ENCODE measurements at places on chromosomes 3 and 15.

DNA sequence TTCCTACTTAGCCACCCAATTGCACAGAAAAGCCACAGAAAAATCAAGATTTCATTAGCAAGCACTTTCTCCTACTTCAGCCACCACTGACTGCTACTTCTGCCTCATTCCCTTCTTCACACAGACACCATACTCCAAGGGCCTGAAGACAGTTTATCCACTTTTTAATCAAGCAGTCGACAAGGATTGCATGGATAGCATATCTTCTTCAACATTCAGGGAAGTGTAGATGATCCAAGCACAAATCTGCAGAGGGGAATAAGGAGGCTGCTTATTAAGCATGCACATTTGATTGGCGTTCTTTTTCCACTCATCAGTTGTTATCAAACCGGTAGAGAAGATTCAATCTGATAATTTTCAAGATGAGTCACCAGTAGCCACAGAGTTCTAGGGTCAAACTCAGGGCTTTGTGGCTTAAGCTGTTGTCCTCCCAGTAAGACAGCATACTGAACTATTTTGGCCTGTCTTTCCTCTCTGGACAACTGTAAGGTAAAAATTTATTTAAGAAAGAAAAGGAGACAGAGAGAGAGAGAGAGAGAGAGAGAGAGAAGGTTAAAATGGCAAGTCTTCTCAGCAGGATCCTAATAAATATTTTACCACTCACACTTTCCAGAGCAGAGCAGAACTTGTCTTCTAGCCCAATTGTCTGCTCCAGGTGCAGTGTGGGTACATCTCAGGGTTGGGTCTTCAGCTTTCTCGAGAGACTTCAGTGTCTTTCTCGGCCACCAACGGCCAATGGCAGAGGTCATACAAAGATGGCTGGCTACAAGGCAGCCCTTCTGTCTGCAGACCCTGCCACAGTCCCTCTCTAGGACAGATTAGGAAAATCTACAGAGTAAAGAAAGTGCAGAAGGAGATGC, 80.6 kb upstream of the BHLHE40 start:
- DNase-seq = no peak

GRCh38 chr15:39317225-39317624, 263.7 kb upstream of the THBS1 start:
- no peak for DNase-seq

DNA sequence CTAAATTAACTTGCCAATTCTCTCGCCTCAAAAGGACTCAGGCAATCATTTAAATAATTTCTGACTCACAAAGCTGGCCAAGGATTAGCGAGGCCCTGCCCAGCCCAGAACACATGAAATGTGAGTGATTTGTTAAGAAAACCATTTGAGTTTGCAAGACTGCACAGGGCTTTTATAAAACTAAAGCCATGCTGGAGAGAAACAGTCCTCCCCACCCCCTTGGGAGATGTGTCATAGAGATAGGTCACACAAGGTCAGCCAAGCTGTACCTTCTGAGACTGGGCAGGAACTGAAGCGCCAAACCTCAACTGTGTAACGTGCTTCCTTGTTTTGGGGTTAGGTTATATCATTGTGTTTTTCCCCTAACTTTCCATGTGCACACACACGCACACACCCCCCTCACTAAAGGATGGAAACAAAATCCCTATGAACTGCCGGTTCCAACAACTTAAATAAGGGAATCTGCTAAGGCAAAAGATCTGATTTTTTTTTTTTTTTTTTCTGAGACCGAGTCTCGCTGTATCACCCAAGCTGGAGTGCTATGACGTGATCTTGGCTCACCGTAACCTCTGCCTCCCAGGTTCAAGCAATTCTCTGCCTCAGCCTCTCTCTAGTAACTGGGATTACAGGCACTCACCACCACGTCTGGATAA, 8.1 kb downstream of the SPATA12 start:
- DNase-seq = no peak

- DNase-seq = no peak
Observed at GRCh38 chr15:24919446-24919845, 35.3 kb upstream of the SNRPN start.

DNA sequence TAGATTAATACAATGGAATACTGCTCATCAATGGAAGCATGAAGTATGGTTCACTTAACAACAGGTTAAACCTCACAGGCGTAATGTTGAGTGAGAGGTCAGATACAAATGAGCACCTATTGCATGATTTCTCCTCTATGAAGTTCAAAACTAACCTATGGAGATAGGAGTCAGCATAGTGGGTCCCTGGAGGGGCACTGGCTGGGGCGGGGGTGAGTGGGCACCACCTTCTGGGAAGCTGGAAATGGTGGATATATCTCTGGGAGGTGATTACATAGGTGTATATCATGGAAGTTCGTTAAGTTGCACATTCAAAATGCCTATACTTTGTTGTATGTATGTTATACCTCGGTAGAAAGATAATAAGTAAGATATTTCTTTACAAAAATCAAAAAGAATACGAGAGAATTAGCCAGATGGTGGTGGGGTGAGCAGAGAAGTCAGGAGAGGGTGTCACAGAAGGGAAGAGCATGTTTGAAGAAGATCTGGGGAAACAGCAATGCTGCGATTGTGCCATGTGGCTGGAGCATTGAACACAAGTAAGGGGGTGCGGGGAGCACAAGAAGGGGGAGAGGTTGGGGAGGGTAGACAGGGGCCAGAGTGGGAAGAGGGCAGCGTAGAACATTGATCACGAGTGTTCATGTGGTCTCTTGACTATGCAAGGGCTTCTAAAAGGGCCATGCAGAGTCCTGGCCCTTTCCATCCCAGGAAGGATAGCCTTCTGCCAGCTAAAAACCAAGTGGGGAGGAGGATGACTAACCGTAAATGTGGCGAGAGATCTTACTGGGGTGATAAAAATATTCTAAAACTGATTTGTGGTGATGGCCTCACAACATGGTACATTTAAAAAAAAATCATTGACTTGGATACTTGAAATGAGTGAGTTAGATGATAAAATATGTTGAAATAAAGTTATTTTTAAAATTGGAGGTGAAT, 30.2 kb downstream of the ITGA11 start:
- no peak for DNase-seq

DNA sequence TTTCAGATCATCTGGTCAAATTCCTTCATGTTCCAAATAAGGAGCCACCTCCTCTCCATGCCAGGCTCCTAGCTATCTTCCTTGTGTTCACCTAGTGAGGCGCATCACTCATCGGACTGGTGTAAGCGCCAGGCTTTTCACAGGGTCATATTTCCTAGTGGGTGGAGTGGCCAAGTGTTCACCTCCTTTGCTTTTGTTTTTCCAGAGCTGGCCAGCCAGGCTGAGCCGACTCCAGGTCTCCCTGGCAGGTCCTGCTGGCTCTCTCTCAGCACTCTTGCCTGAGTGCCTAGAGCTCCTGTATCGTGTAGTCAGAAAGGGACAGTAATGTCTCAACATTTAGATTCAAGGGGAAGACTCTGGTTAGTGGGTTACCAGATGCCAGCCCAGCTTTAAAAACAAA, 31.0 kb downstream of the HEG1 start:
- no peak for DNase-seq

GRCh38 chr3:143081844-143082778, 37.5 kb upstream of the CHST2 start:
- DNase-seq = no peak

- DNase-seq = no peak
Observed at GRCh38 chr15:36024031-36024688, 478.2 kb upstream of the DPH6 start.

DNA sequence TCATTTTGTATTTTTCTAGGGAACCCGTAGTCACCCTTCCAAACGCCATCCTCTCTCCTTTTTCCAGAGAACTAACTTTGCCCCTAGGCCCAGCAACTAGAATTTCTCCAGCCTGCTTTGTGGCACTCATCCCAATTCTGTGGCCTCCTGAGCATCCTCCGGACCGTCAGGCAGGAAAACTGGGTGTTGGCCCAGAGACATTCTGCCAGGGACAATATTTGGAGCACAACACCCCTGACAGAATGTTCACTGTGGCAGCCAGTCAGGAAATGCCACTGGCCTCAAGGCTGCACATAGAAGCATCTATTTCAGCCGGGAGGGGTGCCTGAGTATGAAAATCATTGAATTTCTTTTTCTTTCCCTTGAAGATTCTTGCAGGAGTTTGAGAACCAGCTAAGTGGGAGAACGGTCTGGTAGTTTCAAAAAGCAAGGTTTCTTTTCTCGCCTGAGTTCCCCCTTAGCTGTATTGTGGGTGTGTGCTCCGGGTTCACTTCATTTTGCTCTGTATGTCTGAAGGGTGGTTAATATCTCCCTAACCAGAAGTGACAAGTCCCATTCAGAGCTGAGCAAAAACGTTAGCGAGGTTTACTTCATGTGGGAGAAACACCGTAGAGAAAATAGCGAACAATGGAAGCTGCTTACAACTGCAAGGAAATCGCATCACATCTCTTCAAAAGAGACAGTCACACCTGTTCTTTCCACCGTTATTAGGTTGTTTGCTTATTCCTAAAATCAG, 108.1 kb upstream of the TPM1 start:
- no peak for DNase-seq

DNA sequence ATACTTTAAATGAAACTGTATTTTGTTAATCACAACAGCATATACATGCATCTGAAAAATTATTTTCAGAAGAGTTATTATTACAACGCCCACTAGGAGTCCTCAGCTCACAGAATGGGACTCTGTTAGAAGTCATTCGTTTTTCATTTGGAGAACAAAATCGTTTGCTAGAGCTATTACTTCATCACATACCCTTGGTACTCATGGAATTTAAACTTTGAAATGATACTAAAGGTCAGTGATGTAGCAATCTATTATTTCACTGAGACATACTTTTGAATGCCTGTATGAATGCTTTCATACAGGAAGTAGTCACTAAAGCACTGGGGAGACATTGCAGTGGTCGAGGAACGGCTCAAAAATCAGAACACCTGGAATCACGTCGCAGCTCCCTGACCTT, 198.1 kb downstream of the MBNL1 start:
- DNase-seq = no peak

DNA sequence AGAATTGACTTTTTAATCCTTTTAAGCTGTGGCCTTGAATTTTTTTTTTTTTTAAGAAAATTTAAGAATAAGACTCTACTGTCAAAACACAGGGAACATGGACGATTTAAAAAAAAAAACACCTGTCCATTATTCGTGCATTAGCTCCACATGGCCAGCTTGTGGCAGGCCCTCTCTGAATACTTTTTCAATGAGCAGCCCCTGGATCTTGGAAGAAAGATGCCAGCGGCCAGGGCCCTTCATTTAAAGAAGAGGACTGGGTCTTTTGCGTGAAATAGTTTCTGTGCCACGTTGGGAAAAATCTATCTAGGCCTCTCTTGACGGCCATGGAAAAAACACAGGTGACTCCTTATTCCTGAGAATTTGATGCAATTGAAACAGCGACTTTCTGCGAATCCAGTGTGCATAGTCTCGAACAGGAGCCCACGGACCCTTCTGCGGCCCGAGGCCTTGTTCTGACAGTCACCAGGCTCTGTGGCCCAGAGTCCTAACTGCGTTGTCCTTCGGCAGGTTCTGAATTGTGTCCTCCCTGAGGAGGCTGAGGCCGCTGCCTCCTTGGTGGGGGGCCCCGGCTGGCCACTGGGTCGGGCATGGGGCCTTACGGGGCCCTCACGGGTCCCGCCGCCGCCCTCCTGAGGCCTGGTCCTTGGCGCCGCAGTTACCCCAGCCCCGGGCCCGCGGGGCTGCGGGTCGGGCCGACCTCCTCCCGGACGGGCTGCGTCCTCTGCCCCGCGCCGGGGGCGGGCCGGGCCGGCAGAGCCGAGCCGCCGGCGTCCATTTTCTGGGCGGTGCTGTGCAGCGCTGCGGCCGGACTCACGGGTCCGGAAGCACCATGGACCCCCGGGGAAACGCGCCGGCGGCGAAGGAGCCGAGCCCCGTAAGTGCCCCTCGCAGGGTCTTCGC, 33.5 kb downstream of the ZBTB38 start:
- peak; percentile 29 for DNase-seq

GRCh38 chr15:57667171-57667849, 39.2 kb upstream of the POLR2M start:
- no peak for DNase-seq

- DNase-seq = no peak
Observed at GRCh38 chr15:91609966-91610365, 243.5 kb upstream of the SLCO3A1 start.

DNA sequence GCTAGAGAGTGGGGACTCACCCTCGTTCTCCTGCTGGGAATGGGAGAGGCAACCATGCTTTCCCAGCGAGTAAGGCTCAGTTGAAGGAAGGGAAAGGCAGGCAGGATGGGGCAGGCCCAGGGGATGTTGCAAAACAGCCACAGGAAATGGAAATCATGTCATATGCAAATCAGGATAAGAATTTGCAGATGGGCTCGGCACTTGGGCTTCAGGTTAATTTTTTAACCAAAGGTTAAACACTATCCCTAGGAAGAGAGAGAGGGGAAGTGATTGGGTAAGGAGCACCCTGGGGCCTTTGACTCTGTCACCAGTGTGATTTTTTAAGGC, 14.6 kb upstream of the PLA2G4E start:
- DNase-seq = no peak

DNA sequence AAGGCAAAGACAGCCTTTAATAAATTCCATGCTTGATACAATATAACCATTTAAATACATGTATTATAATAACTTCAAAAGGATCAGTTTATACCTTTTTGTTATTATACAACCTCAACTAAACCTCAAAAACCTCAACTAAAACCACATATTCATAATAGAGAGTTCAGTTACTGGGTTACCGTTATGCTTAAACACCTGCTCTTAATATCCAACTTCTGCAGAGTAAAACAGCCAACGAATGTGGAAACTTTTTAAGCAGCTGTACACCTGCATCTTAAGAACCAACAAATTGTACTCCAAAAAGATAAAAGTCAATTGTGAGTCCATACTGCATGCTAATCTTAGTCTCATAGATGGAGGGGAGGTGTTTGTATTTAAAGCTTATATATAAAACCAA, 53.5 kb downstream of the TFDP2 start:
- DNase-seq = no peak

GRCh38 chr3:124250053-124250452, 258.1 kb upstream of the ROPN1 start:
- no peak for DNase-seq

DNA sequence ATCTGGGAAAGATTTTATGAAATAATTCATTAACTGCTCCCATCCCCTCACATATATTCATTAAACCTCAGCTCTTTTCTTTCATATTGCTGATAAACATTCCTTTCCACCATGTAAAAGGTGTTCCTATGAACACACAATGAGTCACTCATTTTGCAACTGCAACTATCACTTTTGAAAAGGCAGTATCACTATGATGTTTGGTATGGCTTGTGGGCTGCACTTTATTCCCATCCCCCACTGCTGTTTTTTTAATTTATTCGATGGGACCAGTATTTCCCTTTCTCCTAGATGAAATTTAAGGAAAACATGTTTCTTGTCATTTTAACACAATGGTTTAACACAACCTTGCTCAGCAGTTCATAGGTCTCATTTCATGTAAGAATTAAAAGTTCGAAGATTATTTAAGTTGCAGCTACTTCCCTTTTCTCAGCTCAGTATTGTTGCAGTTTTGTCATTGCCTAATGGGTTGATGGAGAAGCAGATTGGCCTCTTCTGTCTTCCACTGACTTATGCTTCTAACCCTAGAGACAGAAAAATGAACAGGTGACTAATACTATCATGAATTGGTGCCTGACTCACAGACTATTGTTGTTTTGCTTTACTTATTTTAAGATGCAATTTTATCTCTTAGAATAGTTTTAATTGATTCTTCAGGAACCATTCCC, 280.3 kb downstream of the ZPLD1 start:
- DNase-seq = no peak

- no peak for DNase-seq
Observed at GRCh38 chr3:20064796-20065564, 24.7 kb downstream of the KAT2B start.
